Stimulated activated CD4-positive, alpha-beta T cell treated with anti-CD3 and anti-CD28 coated beads, TNF-alpha, amount 100 ng/mL, for 1 hour (primary cell): ENCODE measurements at places on chromosomes 5 and 9.

DNA sequence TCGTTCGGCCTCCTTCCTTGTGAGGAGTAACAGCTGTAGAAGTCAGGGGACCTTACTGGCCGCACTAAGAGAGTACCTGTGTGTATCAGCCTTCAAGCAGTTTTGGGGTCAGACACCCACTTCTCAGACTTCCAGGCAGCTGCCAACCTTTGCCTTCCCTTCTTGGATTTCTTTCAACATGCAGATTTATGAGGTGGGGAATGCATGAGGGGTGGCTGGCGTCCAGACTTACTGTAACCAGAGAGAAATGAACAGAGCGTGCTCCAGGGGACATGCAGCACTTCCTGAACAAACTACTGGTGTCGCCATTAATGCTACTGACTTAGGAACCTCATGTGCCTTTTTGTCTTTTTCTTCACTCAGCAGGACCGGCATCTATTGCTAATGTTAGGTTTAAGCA, 46.7 kb downstream of the INSYN2B start:
- DNase-seq, result no peak

GRCh38 chr9:127186806-127187205, 64.4 kb upstream of the ANGPTL2 start:
- DNase-seq, result no peak

- DNase-seq, result no peak
These were observed 82.2 kb downstream of the SHB start for GRCh38 chr9:37986771-37987258.

DNA sequence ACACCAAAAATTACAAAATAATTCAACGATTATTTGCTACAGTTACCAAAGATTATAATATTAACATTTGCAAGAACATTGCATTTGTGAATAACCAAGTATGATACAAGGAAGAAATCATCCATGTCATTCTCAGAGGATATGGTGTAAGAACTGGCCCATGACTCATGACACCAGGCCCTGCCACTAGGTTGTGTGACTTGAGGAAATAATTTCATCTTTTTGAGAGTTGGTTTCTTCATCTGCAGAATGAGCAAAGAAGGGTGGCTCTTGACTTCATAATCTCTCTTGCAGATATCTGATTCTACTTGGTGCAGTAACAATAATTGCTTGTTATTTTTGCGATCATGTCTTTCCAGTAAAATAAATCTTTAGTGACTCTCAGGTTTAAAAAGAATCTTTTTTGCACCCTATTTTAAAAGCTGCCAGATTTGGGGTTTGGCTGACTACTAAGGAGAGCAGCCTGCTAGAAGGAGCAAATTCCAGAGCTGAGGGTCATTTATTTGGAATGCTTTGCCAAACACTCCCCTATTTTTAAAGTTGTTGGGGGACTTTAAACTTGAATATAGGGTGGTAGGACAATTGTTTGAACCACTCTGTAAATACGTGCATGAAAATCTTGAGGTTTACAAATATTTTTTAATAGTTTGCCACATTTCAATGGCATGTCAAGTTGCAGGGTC, 23.5 kb downstream of the ITGA1 start:
- DNase-seq, result no peak

- DNase-seq, result no peak
These were observed 686.5 kb upstream of the DMAC1 start for GRCh38 chr9:8486095-8486494.

- DNase-seq, result no peak
These were observed 3.4 kb downstream of the FNBP1 start for GRCh38 chr9:130039528-130040147.

- no peak for DNase-seq
These were observed 2267.7 kb upstream of the ACO1 start for GRCh38 chr9:30116673-30117217.

- DNase-seq, result no peak
These were observed 78.6 kb downstream of the PDZD2 start for GRCh38 chr5:31717561-31717960.

GRCh38 chr5:73896668-73897067, 270.7 kb downstream of the ARHGEF28 start:
- no peak for DNase-seq

DNA sequence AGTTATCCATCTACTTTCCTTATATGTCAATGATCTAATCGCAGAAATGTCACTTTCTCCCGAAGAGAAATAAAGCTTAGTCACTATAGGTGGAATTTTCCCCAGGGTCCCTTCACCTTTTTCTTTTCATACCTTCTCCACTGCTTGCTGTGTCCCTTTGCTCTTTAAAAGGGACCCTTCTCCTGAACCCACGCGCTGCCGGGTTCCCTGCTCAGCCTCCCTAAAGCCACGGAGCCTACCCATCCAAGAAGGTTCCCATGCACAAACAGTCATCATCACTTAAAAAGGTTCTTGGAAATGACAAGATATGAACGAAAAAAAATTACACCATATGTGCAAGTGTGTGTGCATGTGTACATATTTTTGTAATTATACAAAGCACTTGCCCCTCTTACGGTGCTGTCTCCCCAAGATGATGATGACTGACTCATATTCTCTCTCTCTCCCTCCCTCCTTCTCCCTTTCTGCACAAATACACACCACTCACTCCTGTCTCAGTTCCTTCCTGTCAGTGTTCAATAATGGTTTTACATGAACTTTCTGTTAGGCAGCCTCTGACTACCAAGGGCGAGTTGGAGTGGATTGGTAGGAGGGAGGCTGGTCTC, 1.5 kb upstream of the PTPRD start:
- no peak for DNase-seq

- no peak for DNase-seq
These were observed 434.0 kb downstream of the GADD45G start for GRCh38 chr9:90038763-90039162.
